ENCODE measurements at places on chromosomes 3 and 15.

GRCh38 chr15:83110381-83110780, 2.9 kb downstream of the TM6SF1 start:
- no peak for DNase-seq

- no peak for DNase-seq
Observed at GRCh38 chr3:50194128-50194902, 2.9 kb downstream of the GNAT1 start.

- DNase-seq = no peak
Observed at GRCh38 chr3:46372492-46373359, 2.0 kb downstream of the CCR5 start.

DNA sequence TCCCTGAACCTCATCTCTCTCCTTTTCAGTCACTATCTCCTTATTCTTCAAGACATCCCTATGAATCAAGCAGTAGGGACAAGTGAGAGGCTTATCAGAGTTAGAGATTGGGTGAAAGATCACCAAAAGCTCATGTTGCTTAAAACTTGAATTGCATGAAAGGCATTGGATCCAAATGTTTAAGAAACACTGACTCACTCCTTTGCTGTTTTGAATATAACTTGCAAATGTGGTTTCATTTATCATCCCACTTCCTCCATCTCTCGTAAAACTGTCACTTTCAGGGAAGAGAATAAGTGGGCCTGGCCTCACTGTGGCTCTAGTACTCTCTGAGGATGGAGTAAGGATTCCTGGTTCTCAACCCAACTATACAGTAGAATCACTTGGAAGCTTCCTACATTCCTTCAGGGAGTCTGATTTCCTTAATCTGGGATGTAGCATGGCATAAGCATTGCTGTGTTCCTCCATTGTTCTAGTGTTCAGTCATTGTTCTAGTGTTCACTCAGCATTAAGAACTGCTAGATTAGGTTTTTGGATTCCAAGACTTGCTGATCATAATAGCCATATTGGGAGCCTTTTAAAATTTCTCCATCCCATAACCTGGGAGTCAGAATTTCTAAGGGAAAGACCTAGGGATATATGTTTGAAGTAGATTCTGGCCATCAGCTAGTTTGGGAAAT, 171.8 kb downstream of the TMEM108 start:
- no peak for DNase-seq

DNA sequence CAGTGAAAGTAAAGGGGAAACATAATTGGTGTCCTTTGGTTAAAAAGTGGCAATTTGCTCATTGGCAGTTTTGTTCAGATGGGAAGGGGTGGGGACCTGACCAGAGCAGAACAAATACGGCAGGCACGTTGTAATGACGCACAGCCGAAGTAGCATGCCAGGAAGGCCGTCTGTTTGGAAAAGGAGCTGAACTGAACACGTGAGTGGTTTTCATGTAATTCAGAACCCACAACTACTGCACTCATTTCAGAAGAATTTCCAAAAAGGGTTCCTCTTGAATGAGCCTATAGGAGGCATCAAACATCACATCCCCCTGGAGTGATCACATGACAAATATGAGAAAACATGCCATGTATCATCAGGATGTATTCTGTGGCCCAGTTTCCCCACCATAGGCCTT, 42.9 kb upstream of the LMCD1 start:
- no peak for DNase-seq

- no peak for DNase-seq
Observed at GRCh38 chr3:100879195-100879810, 113.9 kb downstream of the ABI3BP start.

DNA sequence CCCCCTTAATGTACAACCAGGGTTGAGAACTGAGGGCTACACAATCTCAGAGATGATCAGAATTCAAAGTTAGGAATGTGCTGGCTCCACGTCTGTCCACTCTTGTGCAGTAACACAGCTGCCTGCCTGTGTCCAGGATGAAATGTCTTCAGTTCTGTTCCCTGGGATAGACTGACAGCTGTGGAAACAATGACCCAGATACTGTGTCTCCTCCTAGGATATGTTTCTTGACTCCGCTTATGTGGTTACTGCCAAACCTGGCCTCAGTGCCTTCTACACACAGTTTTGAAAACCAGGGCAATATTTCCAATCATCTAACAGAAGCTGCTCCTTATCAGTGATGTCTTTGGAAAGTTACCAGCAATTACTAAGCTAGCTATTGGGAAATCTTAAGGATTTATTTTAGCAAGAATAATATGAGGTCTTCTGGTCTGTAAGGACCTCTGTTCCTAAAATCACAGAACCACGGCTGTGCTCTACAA, 67.6 kb downstream of the NOX5 start:
- no peak for DNase-seq

GRCh38 chr3:67067251-67067650, 69.1 kb downstream of the KBTBD8 start:
- no peak for DNase-seq

GRCh38 chr3:52446631-52447511, 2.0 kb upstream of the SEMA3G start:
- peak; percentile 61 for DNase-seq

- no peak for DNase-seq
Observed at GRCh38 chr3:8296461-8296860, 205.2 kb upstream of the LMCD1 start.

GRCh38 chr3:171306631-171307030, 153.6 kb downstream of the TNIK start:
- DNase-seq = no peak

DNA sequence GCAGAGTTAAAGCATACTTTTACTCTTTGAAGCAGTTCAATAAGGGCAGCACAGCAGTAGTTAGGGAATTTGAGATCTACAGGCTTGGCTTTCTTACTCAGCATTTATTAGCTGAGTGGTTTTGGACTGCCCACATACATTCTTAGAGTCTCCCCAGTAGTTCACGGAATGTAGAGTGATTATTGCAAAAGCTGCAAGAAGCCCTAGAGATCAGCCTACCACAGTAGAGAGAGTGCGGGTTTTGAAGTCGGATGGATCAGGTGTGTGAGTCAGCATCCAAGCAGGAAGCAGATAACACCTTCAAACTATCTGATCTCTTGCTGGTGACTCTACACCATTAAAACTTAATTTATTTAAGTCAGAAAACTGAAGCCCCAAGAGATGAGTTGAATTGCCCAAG, 171.9 kb downstream of the SYNPR start:
- no peak for DNase-seq

DNA sequence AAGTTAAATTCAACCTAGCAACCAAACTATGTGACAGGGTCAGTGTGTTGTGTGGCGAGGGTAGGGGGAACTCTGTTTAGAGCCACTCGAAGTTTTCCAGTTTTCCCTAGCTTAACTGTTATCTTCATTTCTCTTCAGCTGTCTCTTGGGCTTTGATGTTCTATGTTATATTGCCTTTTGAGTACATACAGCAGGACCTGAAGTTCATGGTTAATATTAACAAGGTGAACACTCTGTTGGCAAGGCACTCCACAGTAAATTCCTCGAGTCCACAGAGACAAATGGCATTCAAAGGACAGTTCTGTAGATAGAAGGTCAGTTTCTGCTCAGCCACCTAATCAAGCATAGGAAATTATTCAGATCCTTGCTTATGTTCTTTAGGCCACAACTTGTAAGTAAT, 147.9 kb upstream of the DPH6 start:
- DNase-seq = no peak

DNA sequence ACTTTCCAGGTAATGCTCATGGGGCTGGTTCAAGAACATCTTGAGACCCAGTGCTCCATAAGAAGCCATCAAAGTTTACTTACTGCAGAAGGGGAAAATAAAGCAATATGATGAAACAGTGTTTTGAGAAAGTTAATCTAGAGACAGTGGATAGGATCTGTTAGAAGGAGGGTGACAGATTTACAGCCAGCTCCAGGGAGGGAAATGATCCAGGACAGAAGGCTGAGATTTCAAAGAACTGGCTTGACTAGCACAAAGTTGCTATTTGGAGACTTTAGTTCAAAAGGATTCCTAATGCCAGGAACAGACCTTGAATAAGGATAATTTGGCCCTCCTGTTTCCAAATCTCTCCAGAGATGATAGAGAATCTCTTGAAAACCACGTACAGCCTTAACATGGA, 166.5 kb upstream of the NECTIN3 start:
- no peak for DNase-seq

DNA sequence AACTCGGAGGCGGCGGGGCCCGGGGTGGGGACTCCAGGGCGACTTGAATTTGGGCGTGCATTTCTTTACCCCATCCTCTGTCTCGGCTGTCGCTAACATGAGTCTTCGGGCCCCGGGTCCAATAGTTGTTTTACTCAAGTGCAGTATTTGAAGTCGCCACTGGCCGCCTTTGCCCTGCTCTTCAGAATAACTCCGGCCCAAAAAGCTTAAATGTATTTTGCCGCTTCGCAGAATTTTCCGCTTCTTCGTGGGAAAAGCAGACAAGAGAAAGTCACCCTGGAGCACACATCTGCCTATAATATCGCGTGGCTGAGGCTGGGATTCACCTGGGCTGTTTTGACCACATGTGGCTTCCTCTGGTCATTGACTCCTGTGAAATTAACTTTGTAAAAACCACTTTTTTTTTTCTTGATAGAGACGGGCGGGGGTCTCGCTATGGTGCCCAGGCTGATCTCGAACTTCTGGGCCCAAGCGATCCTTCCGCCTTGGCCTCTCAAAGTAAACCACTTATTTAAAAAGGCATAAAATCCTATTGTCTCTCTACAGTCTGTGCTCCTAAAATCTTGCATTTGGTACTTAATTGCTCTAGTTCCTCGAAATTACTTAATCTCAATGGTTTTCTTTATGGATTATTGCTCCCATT, 676 bp downstream of the CNOT10 start:
- DNase-seq = no peak

GRCh38 chr15:41501191-41501917, 7.7 kb downstream of the ITPKA start:
- no peak for DNase-seq

DNA sequence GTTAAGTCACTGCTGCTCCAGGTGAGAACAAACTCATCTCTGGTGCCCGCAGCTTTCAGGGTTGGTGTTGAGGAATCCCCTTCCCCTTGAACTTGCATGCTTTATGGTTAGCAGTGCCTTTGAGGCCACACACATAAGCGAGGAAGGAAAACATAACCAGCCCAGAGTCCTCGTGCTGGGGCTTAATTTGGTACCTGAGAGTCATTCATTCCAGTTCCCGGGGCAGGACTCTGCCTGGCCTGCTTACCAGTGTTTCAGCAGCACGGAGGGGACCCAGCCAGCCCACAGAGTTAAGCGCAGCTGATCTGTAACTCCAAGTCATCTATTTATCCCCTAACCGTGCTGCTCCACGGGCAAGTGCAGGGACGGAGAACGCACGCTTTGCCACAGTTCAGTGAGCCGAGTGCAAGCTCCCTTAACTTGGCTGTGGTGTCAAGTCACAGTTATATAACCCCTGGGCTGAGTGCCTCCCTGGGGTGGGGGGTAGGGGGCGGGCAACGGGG, 302.3 kb upstream of the ICE2 start:
- no peak for DNase-seq

DNA sequence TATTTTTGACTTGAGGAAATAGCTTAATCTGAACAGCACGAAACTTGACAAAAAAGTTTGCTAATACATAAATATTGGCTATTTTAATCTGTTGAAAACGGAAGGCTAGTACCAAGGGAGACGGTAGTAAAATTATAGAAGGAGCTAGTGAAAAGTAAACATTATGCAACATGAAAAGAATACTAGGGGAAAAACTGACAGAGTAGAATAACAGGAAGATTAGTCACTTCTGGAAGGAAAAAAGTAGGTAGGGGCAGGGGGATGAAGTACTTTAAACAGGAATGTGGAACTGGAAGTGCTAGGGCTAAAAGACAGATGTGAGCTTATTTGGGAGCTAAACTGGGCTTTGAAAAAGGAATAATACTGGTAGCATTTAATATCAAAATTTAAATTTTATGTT, 60.1 kb downstream of the MBNL1 start:
- no peak for DNase-seq

- no peak for DNase-seq
Observed at GRCh38 chr15:71447328-71448250, 332.3 kb downstream of the THSD4 start.

- no peak for DNase-seq
Observed at GRCh38 chr3:129783470-129783869, 110.0 kb downstream of the TMCC1 start.

DNA sequence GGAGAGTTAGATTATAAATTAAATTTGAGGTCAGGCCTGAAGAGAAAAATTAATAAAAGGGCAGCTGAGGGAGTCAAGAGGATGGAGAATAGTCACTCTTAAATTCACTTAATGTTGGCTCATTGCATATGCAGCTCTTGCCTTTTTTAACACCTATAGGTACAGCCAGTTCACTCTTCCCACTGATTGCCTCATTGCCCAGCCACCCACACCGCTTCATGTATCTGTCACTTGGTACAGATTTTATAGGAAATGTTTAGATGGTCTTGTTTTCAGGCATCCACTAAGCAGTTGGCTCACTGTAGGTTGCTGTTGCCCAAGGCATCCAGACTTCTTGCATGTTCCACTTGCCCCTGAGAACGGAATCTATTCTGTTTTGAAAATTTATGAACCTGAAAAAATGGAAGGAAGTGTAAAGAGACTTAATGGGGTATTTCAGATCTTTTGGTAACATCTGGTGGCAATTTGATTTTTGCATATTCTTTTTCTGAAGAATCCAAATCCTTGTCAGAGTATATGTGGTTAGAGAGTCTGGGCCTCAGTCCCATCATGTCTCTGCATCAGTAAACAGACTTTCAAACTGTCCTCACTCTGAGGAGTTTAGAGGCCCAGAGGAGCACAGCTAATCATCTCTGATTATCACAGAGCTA, 151.9 kb downstream of the RBPMS2 start:
- DNase-seq = no peak

GRCh38 chr3:45995236-45996192, at the start of gene FYCO1:
TSS of gene FYCO1 (minus strand) at chr3:45995824. CDS start at chr3:45984910, 10,914 bp downstream.
- DNase-seq = peak; percentile 57

- no peak for DNase-seq
Observed at GRCh38 chr15:87962428-87962827, 294.1 kb downstream of the NTRK3 start.

GRCh38 chr15:33126559-33127290, 67.8 kb downstream of the FMN1 start:
- peak; percentile 20 for DNase-seq

GRCh38 chr15:98855067-98855814, 152.4 kb downstream of the PGPEP1L start:
- DNase-seq = no peak

GRCh38 chr15:88938802-88939485, 25.8 kb upstream of the MFGE8 start:
- no peak for DNase-seq

- no peak for DNase-seq
Observed at GRCh38 chr3:98711426-98711825, 51.7 kb upstream of the ST3GAL6 start.
